ENCODE measurements at places on chromosomes 5 and 9. TPM values are rescaled to one million over a fixed set of nuclear protein-coding genes. Genes with fewer than 3 reads are reported as not detected.

DNA sequence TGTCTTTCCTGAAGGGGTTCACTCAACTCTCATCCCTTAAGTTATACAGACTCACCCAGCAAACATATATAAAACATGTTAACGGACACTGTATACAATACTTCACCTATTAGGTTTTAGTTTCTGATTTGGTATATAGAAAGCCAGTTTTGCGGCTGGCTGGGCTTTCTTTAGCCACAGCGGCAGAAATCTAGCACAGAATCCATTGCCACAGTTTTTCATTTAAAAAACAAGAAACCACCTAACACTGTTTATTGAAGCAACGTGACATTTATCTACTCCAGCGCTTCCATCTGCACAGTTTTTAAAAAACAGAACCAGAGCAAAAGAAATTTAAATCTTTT, 67.3 kb downstream of the SNX30 start:
- DNase-seq: no peak

DNA sequence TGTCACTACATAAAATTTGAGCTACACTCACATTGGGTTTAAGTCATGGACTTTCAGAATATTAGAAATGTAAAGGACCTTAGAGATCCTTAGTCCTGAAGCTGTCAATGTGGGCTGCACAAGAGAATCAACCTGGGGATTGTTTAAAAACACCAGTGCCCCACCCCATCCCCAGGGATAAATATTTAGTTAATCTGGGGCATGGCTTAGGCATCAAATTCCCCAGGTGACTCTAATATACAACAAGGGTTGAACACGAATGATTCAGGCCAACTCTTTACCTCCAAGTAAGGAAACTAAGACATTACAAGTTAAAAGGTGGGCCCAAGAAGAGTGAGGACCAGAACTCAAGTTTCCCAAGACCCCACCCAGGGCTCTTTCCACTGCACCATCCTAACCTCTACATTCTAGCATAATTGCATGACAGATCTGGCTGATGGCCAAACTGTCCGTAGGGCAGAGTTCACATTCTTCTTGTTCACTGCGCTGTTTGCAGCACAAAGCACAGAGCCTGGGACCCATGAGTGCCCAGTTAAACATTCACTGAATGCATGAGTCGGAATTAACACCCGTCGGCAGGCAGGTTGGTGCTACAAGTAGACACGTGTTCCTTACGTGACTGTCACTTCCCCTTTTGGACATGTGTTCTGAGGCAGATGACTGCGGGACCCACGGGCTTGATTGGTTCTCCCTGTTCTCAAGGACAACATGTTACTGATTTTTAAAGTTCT, 25.2 kb downstream of the CYFIP2 start:
- DNase-seq: no peak

DNA sequence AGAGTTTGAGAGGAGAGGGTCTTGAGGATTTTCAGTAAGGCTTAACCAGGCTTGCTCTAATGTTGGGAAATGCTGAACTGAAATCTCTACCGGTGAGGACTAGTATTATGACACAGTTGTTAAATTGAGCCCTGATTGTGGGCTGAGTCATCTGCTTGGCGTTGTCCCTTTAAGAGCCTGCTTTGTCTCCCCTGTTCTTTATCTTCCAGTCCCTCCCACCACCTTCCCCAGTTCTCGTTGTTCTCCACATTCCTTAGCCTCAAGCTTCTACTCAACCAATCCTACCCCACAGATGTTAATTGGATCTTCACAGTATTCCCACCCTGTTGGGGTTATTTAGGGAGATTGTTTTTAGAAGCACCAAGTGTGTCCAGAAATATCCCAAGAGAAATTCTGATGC, 57.6 kb downstream of the ANKRD55 start:
- no peak for DNase-seq

- no peak for DNase-seq
Measured at GRCh38 chr9:120484162-120484561, 95.8 kb downstream of the CDK5RAP2 start.

DNA sequence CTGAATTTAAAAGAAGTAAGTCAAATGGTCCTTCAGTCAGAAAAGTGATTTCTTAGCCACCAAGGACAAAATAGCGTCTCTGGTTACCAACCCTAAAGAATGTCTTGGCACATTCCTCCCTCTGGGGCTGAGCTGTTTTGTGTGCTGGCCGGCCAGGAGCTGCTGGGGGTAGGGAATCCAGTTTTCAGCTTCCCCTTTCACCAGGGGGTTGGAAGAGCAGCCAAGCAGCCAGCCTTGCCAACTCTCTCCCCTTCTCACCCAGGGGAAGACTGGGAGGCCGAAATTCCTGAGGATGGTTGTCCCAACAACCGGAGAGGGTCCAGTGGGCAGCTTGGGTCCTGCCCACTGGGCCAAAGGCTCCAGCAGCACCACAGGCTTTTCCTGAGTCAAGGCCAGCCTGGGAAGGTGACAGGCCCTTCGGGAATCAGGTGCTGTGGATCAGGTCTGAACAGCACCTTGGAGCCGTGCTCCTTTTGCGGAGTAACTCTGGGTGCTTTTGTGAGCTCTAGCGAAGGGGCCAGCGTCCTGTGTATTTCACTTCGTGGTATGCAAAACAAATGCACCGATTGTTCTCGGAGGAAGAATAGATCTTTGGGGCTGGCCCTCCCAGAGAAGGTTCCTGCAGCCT, 4.2 kb downstream of the WWC1 start:
- no peak for DNase-seq

GRCh38 chr9:87497604-87498045, at the start of gene DAPK1:
Gene DAPK1, plus strand, starts transcription at chr9:87497867. Its CDS starts 1,211 bp downstream, at chr9:87499078.
- DNase-seq: peak; percentile 77

GRCh38 chr5:167987490-167988280, 303.8 kb upstream of the WWC1 start:
- DNase-seq: no peak

- no peak for DNase-seq
Measured at GRCh38 chr9:92254381-92255337, 38.8 kb downstream of the IARS1 start.

DNA sequence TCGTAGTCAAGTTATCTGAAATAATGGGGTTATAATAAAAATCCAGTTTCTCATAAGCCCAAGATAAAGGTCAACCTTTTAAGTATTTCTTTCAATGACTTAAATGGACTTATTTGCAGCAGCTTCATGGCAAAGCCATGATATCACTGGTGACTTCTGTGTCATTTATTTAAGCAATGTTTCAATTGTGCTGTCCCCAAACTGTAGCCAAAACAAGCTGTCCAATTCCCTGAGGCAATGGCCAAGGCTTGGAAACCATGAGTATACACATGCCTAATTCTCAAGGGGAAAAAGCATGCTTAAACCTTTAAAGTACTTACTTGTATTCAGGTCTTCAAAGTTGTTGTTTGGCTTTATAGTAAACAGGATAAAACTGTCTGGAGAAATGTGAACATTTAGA, 376.4 kb upstream of the TNC start:
- no peak for DNase-seq

GRCh38 chr9:105993116-105993854, 298.9 kb downstream of the TMEM38B start:
- DNase-seq: no peak

DNA sequence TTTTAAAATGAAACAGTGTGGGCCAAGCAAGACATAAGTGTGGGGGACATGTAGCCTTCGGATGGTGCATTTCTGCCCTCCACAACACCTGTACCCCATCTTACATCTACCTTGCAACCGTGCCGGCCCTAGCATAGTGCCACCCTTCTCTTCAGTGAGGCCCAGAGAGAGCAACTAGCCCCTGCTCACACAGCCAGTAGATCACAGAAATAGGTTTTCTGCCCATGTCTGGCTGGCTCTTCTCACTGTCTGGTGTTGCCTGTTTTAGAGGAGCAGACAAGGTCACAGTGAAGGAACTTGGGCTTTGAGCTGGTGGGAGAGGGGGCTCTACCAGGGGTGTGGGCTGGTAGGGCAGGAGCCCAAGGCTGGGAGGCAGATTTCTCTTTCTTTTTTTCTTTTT, 11.1 kb downstream of the PDLIM7 start:
- no peak for DNase-seq

ALG2 gene
- 19.7 TPM for total RNA-seq

TRAF1 gene
- 8.0 TPM for total RNA-seq

Data from sciatic nerve (tissue), 2 donors.